CD8-positive, alpha-beta memory T cell (primary cell): ENCODE measurements at places on chromosomes 11 and 22. TPM values are rescaled to one million over a fixed set of nuclear protein-coding genes. Genes with fewer than 3 reads are reported as not detected.

The CFAP300 gene
- total RNA-seq: not detected

The TUBA8 gene
- total RNA-seq: 1.2 TPM

The FOLR2 gene
- total RNA-seq: not detected

The ALDH3B2 gene
- not detected for total RNA-seq

The SLC16A8 gene
- total RNA-seq: not detected

The CLDN5 gene
- not detected for total RNA-seq

The UPK3A gene
- not detected for total RNA-seq

The F2 gene
- total RNA-seq: not detected

The CALCA gene
- not detected for total RNA-seq

The RPS3 gene
- total RNA-seq: 3,916 TPM

GRCh38 chr11:73570415-73571114 lies 27.3 kb downstream of the FAM168A start:
- no peak overlapping the region for H3K27ac ChIP-seq
- H3K36me3 ChIP-seq: no peaks in the 10 kb centered on the region
- no peak overlapping the region for H3K4me3 ChIP-seq
- DNase-seq: no peak
- no peaks in the 10 kb centered on the region for H3K27me3 ChIP-seq

DNA sequence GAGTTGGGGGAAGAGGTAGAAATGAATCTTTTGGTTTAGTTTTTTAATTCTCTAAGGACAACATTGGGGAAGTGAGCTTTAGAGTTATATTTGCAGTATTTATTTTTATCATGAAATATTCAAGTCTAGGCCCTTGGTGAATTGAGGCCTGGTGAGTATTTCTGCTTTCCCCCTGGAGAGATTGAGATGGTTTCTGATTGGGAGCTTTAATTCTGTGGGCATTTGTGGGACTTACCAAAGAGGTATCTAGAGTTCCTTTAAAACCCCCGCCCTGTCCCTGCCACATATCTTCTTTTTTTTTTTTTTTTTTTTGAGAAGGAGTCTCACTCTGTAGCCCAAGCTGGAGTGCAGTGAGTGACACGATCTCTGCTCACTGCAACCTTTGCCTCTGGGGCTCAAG lies 9.6 kb downstream of the ACO2 start:
- H3K27ac ChIP-seq: no peak overlapping the region
- H3K27me3 ChIP-seq: no peaks in the 10 kb centered on the region
- no peak overlapping the region for H3K4me3 ChIP-seq
- no peaks in the 10 kb centered on the region for H3K4me1 ChIP-seq
- no peaks in the 10 kb centered on the region for H3K36me3 ChIP-seq

DNA sequence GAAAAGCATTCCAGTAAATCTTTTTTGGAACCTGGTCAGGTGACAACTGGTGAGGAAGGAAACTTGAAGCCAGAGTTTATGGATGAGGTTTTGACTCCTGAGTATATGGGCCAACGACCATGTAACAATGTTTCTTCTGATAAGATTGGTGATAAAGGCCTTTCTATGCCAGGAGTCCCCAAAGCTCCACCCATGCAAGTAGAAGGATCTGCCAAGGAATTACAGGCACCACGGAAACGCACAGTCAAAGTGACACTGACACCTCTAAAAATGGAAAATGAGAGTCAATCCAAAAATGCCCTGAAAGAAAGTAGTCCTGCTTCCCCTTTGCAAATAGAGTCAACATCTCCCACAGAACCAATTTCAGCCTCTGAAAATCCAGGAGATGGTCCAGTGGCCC lies 24.1 kb upstream of the TTC36 start:
- no peak overlapping the region for H3K4me3 ChIP-seq
- no peak for DNase-seq
- H3K27ac ChIP-seq: no peak overlapping the region
- no peaks in the 10 kb centered on the region for H3K4me1 ChIP-seq

- no peak overlapping the region for H3K27ac ChIP-seq
- no peaks in the 10 kb centered on the region for H3K27me3 ChIP-seq
- no peak overlapping the region for H3K4me3 ChIP-seq
- no peak for DNase-seq
These were observed 267.4 kb upstream of the CCDC179 start for GRCh38 chr11:23127706-23128105.

DNA sequence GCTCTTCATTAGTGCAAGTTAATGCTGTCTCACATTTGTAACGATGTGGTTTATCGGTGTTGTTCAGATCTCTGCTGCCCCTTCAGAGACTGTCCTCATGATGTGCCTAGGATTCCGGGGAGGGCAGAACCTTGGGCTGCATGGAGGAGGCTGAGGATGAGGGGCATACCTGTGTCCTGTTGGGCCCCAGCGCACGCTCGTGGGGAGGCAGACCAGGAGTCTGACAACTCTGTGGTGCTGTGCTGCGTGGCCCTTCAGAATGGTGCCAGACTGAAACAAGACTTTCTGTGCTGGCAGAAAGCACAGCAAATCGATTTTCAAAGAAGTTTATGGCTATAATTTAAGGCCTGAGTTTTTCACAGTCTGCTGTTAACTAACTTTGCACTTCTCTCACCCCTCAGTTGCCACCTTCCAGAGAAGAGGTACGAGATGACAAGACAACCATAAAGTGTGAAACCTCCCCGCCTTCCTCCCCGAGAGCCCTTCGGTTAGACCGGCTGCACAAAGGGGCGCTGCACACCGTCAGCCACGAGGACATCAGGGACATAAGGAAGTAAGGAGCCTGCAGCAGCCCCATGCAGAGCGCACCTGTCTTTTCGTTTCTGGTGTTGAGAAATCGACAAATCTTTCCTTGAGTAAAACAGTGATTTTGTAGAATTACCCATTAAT lies 44.3 kb upstream of the CTTN start:
- H3K27ac ChIP-seq: no peak overlapping the region
- no peaks in the 10 kb centered on the region for H3K27me3 ChIP-seq
- no peak for DNase-seq
- peaks cover 20% of the 10 kb centered on the region for H3K36me3 ChIP-seq
- no peak overlapping the region for H3K4me3 ChIP-seq

- no peak overlapping the region for H3K4me3 ChIP-seq
- H3K27ac ChIP-seq: no peak overlapping the region
These were observed 152.2 kb upstream of the E2F8 start for GRCh38 chr11:19392847-19393518.

GRCh38 chr11:112455791-112456190 lies 195.1 kb upstream of the PLET1 start:
- H3K4me3 ChIP-seq: no peak overlapping the region
- H3K27me3 ChIP-seq: no peaks in the 10 kb centered on the region
- DNase-seq: no peak
- H3K4me1 ChIP-seq: no peaks in the 10 kb centered on the region
- H3K27ac ChIP-seq: no peak overlapping the region

- H3K27me3 ChIP-seq: no peaks in the 10 kb centered on the region
- no peaks in the 10 kb centered on the region for H3K4me1 ChIP-seq
- H3K36me3 ChIP-seq: no peaks in the 10 kb centered on the region
- no peak overlapping the region for H3K4me3 ChIP-seq
- no peak overlapping the region for H3K27ac ChIP-seq
These were observed 81.0 kb downstream of the SLC36A4 start for GRCh38 chr11:93116641-93117441.

GRCh38 chr11:91984033-91984584 lies 240.5 kb upstream of the FAT3 start:
- no peaks in the 10 kb centered on the region for H3K36me3 ChIP-seq
- H3K27ac ChIP-seq: no peak overlapping the region
- no peaks in the 10 kb centered on the region for H3K4me1 ChIP-seq
- no peak overlapping the region for H3K4me3 ChIP-seq
- H3K27me3 ChIP-seq: no peaks in the 10 kb centered on the region

GRCh38 chr11:79304599-79305212 lies 136.1 kb downstream of the TENM4 start:
- no peaks in the 10 kb centered on the region for H3K4me1 ChIP-seq
- no peak for DNase-seq
- H3K27ac ChIP-seq: no peak overlapping the region
- H3K4me3 ChIP-seq: no peak overlapping the region
- no peaks in the 10 kb centered on the region for H3K27me3 ChIP-seq

GRCh38 chr22:49701380-49702067 lies 126.1 kb downstream of the BRD1 start:
- no peak overlapping the region for H3K27ac ChIP-seq
- peaks cover 6% of the 10 kb centered on the region for H3K4me1 ChIP-seq
- H3K36me3 ChIP-seq: no peaks in the 10 kb centered on the region
- H3K4me3 ChIP-seq: no peak overlapping the region
- no peak for DNase-seq
- peaks cover 3% of the 10 kb centered on the region for H3K27me3 ChIP-seq

DNA sequence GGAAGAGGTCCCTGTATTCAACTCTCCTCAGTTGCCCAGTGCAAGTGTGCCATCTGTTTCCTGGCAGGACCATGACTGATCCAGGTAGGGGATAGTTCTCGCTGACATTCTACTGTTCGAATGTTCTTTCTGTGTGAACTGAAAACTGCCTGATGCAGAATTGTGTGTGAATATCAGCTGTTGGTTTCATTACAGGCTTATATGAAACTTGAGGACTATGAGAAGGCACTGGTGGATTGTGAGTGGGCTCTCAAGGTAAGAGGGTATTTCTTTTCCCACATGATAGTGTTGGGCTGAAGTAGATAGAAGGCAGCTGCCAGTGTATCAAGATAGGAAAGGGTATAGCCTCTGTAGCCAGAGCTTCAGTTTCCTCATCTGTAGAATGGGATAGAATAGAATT lies 15.3 kb downstream of the TTC12 start:
- H3K27me3 ChIP-seq: no peaks in the 10 kb centered on the region
- no peaks in the 10 kb centered on the region for H3K4me1 ChIP-seq

- H3K36me3 ChIP-seq: no peaks in the 10 kb centered on the region
- no peak overlapping the region for H3K4me3 ChIP-seq
- peaks cover 8% of the 10 kb centered on the region for H3K4me1 ChIP-seq
- no peak for DNase-seq
- no peak overlapping the region for H3K27ac ChIP-seq
These were observed 85.6 kb upstream of the PARVA start for GRCh38 chr11:12291766-12292165.

DNA sequence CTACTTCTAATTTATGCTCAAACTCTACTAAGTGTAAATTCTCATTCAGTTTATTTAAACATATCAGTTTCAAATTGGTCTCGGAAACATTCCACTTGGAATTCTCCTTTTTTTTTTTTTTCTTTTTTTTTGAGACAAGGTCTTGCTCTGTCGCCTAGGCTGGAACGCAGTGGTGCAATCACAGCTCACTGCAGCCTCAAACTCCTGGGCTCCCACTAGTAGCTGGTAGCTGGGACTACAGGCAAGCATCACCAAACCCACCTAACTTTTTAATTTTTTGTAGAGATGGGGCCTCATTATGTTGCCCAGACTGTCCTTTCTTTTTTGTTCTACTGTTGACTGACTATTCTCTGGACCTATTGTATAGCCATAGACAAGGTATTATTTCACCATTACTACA lies 33.3 kb upstream of the CCDC81 start:
- H3K27ac ChIP-seq: no peak overlapping the region
- no peak for DNase-seq
- no peak overlapping the region for H3K4me3 ChIP-seq
- no peaks in the 10 kb centered on the region for H3K27me3 ChIP-seq
- H3K36me3 ChIP-seq: peaks cover 13% of the 10 kb centered on the region

DNA sequence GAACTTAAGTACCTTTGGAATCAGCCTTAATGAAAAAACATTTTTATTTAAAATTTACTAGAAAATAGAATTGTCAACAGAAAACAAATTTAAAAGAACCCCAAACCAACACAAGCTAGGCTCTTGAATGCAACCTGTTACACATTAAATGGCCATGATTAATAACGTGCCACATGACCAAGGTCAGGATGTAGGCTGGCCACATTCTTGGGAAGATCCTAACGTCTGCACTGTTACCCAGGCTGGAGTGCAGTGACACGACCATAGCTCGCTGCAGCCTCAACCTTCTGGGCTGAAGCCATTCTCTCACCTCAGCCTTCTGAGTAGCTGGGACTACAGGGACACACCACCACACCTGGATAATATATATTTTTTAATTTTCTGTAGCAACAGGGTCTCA lies 126.4 kb upstream of the APOA1 start:
- no peak overlapping the region for H3K27ac ChIP-seq
- H3K36me3 ChIP-seq: no peaks in the 10 kb centered on the region
- DNase-seq: no peak
- H3K4me1 ChIP-seq: no peaks in the 10 kb centered on the region

- DNase-seq: no peak
- H3K27me3 ChIP-seq: no peaks in the 10 kb centered on the region
- H3K27ac ChIP-seq: no peak overlapping the region
- H3K4me3 ChIP-seq: no peak overlapping the region
- no peaks in the 10 kb centered on the region for H3K36me3 ChIP-seq
These were observed 49.9 kb downstream of the TRAF6 start for GRCh38 chr11:36460220-36460619.

DNA sequence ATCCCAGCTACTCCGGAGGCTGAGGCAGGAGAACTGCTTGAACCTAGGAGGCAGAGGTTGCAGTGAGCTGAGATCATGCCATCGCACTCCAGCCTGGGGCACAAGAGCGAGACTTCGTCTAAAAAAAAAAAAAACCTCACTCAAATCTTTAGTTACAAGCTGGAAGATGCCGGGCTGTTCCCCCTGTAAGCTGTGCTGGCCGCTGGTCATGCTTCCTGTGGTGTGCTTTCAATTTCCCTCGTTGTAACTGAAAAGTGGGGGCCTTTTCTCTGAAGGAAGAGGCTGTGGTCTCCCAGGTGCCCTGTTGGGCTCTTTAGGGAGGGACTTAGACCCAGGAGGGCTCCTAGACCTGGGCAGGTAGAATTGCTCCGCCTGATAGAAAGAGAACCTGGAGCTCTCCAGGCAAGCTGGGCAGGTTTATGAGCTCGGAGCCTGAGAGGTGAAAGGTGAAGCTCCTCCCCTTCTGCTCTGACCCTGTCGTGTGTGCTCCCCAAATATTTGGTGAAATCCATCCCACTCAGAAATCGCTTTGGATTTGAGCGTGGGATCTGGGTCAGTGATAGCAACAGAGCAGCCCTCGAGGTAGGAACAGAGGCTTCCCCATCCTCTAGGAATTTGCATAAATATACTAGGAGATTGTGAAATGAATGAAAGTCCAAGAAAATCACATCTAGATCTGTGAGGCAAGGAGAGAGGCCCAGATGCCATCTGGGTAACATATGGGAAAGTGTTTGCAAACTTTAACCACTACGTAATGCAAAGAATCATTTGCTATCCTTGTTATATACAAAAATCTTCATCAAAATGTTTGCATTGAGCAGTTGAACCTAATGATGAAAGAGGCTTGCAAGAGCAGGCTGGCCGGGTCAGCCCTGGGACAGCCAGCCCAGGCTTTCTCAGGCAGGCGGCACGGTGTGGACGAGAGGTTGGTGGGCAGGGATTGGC lies 154.3 kb downstream of the FBXO7 start:
- H3K27me3 ChIP-seq: no peaks in the 10 kb centered on the region
- no peak overlapping the region for H3K27ac ChIP-seq
- H3K36me3 ChIP-seq: no peaks in the 10 kb centered on the region
- no peak overlapping the region for H3K4me3 ChIP-seq
- no peaks in the 10 kb centered on the region for H3K4me1 ChIP-seq

DNA sequence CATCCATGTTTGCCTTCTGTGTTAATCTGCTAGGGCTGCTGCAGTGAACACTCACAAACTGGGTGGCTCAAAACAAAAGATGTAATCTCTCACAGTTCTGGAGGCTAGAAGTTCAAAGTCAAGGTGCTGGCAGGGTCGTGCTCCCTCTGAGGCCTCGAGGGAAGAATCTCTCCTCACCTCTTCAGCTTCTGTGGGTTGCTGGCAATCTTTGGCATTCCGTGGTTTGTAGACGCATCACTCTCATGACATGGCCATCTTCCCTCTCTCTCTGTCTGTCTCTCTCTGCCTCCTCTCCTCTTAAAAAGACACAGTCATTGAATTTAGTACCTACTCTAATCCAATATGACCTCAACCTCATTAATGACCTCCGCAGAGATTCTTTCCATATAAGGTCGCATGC lies 78.8 kb downstream of the TSPAN18 start:
- H3K27me3 ChIP-seq: no peaks in the 10 kb centered on the region
- H3K4me1 ChIP-seq: no peaks in the 10 kb centered on the region
- no peaks in the 10 kb centered on the region for H3K36me3 ChIP-seq
- no peak overlapping the region for H3K27ac ChIP-seq
- DNase-seq: no peak
- no peak overlapping the region for H3K4me3 ChIP-seq
